ENCODE measurements at places on chromosomes 6 and 20.

DNA sequence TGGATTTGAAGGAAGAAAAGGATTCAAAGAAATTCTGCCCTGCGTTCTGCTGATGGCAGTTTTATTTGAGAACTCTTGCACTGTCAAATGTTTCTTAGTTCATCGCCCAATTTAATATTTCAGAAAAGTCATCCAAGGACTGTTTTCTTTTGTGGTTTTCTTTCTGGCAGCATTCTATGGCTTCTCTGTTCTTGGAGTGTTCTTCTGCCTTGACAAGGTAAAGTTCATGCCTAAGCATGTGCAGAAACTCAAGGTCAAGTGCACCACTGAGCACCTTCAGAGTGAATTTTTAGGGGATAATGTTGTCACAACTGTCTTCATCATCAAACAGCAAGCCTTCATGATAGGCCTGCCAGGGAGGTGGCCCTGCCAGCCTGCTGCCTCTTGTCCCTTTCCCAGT lies 225.6 kb downstream of the PLCB1 start:
- no peak for DNase-seq

GRCh38 chr6:126773112-126773805 lies 345.2 kb upstream of the RSPO3 start:
- DNase-seq, result no peak

GRCh38 chr6:139996253-139996834 lies 621.9 kb upstream of the CITED2 start:
- no peak for DNase-seq

- DNase-seq, result no peak
Measured at GRCh38 chr6:108362455-108362854, 67.6 kb downstream of the AFG1L start.

GRCh38 chr6:121838842-121839241 lies 403.4 kb downstream of the GJA1 start:
- DNase-seq, result no peak

GRCh38 chr6:64580346-64580745 lies 944.7 kb downstream of the PHF3 start:
- DNase-seq, result no peak

DNA sequence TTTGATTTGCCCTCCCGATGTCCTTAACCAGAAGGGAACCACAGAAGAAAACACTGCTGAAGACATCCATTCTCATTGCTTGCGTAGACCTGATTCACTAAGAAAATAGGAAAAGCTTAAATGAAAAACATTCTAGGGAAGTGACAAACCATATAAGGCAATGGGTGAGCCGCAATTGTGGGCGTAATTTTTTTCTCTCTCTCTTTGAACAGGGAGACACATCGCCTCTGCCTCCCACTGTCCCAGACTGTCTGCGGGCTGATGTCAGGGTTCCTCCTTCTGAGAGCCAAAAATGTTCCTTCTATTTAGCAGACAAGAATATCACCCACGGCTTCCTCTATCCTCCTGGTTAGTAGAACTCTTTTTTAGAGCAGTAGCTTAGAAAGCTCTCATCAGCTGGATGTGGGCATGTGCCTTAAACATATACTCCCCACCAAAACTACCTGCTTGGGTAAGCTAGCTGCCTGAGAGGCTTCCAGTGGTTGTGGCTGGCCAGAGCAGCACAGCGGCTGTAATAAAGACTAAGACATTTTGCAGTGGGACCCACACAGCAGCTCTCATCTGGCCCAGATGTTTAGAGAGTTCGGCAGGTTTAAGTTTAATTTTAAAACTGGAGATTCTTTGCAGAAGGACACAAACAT lies 22.7 kb upstream of the CTAGE9 start:
- DNase-seq, result no peak

DNA sequence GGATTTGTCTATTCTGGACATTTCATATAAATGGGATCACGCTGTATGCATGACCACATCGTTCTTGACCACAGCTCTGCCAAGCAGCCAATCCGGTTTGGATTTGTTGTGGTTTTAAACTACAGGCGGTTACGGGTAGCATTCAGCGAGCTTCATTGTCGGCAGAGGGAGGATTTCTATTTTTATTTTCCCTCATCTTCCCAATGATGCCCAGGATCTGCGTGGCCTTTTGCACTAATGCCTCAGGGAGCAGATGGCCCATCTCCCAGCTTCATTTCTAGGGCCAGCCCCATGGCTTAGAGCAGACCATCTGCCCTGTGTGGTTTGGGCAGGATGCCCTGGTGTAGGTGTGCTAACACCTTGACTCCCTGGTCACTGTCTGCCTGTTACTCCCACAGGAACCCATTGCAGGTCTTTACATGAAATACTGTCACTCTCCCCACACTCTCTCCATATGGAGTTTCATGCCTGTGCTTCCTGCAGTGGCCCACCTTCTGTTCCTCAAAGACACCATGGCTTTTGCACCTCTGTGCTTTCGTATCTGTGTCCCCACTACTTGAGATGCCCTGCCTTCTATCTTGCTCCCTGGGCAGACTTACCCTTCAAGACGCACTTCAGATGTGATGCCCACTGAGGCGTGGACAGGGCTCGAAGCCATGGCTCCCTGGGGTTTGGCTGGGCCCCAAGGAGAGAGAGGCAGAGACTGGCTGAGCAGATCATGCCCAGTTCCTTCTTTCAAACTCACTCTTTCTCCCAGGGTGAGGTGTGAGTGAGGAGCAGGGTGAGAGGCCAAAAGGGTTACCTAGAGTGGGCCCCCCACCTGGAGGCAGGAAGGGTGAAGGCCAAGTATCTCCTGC lies 26.0 kb downstream of the SDCBP2 start:
- DNase-seq, result no peak

Measured in stimulated activated CD8-positive, alpha-beta memory T cell treated with anti-CD3 and anti-CD28 coated beads, Interleukin-15, amount 100 ng/mL, for 48 hours (primary cell).